ENCODE measurements at places on chromosomes 1 and 21.

DNA sequence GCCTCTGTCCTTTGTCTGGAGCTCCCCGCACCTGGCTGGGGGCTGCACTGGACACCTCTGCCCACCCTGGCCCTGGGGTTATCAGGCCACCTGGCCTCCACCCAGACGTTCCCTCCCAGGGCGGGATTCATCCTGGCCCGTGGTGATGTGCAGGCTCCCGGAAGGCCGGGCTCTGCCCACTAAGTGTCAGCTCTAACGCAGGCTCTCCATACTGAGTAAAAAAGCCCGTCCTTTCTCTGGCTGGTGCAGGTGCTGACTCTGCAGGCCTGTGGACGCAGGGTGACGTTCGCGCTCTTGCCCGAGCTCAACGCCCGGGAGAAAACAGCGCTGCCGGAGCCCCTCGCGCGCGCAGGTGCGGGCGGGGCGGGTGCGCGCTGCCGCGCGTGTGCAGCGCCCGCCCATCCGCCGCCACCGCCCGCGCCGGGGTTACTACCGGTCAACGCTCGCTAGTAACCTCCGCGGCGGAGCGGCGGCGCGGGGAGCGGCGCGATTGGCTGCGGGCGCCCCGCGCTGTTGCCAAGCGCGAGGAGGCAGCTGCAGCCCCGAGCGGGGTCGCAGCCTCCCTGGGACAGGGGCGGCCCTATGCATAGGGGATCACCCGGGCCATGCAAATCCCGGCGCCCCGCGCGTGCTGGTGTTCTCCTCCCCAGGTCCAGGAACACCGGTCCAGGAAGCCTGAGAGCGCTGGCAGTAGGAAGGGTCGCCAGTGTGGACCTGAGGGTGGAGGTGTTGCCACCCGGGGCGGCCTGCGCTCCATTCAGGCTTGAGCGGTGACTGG lies 15.7 kb downstream of the ABCG1 start:
- DNase-seq = no peak

- no peak for DNase-seq
Measured at GRCh38 chr1:182910143-182910542, 42.8 kb downstream of the SHCBP1L start.

DNA sequence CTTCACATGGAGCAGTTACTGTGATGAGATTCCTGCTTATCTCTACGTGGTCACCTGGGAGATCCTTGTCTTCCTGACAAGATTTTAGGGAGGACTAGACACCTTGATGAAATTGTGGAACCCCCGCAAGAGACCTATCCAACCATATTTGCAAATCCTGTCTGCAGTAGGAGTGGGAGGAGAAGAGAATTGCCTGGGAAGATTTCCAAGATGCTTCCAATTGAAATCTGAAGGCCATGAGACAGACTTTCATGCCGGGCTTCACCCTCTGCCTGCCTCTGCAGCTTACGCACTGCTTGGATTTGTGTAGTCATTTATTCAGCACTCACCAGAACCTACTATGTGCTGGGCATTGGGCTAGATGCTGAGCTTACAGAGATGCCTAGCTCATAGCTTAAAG lies 106.6 kb downstream of the OMA1 start:
- DNase-seq = no peak

DNA sequence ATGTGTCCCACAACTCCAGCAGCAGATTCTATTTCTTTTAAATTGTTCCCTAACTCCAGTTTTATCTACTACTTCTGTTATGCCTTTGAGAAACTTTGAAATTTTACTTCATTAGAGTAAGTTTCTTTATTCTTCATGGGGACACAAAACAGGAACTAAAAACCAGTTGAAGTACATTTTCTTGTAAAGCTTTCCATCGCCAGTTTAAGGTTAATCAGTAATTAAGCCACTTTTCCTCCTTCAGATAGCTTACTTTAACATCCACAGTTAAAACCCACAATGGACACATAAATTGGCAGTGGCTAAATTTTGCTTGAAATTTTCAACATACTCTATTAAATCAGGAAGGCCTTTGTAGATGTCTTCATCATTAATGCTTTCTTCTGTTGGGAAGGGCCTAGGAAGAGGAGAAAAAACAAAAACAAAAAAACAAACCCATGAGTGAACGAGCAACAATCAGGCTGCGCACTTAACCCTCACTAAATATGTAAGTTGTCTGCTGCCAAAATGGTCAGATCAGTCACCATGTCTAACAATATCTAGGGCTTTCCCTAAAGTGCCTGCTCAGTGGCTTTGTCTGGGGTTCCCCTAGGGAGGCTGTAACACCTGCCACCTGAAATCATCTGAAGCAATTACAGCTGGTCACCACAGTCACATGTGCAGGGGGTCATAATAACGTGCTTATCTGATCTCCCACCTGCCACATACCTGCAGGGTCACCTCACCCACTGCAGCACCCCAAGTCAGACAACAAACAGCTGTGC lies 187.9 kb downstream of the VAV3 start:
- DNase-seq = no peak

DNA sequence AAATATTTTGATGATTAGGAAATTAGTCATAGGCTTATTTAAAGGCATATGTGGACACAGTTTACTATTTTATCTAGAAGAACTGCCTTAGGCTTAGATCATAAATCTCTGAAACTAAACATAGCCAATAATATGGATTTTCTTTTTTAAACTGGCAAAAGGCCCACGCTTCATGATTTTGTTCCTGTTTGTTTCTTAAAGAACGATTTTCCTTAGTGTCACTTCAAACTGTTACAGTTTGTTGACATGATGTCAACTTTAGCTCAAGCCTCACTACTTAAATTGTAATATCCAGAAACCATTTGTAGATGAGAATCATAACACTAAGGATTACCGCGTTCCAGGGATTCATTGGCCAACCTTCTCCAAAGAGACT lies 322.6 kb downstream of the HHIPL2 start:
- no peak for DNase-seq

DNA sequence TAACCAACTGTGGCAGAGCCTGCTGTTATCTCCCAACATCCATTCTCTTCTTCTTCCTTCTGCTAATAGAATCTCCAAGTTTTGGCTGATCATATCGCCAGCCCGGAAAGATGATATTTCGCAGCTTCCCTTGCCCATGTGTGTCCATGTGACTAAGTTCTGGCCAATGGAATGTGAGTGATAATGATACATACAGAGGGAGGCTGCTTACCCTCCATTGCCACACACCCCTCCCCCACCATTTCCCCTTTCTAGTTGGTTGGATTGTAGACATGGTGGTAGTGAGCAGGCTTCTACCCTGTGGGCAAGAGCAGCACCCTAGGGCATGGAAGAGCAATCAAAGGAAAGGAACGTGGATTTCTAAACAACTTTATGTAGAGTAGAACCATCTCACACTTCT lies 48.8 kb downstream of the SLC9C2 start:
- no peak for DNase-seq

DNA sequence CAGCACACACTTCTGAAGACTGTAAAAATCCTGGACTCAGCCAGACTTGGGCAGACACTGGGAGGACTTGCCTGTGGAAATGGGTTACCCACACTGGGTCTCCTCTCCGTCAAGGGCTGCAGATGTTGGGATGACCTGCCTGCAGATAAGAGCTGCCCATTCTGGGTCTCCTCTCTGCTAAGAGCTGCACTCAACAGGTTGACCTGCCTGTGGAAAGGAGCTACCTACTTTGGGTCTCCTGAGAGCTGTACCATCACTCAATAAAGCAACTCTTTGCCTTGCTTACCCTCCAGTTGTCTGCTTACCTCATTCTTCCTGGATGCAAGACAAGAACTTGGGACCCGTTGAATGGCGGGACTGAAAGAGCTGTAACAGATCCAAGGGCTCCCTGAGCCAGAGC lies 28.2 kb downstream of the ZCCHC17 start:
- no peak for DNase-seq

GRCh38 chr1:13956393-13956792 lies 256.4 kb downstream of the PRDM2 start:
- no peak for DNase-seq

- no peak for DNase-seq
Measured at GRCh38 chr1:25110036-25110435, 122.3 kb downstream of the SYF2 start.

DNA sequence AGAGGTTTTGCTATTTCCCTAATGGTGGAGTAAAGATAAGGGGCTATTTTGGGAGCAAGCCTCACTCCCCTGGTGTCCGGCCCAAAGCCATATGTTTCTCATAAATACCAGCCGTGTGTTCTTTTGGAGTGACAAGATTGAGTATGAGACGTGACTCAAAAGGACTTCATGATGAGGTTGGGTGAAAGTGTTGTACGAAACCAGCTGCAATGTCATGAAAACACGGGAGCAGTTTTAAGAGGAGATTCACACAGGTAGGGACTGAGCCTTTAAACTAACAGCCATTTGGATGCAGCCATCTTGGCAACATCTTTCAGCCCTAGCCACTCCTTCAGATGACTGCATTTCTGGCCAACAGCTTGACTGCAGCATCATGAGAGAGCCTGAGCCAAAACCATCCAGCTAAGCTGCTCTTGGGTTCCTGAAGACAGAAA lies 532.3 kb upstream of the USP24 start:
- DNase-seq = peak; percentile 53

DNA sequence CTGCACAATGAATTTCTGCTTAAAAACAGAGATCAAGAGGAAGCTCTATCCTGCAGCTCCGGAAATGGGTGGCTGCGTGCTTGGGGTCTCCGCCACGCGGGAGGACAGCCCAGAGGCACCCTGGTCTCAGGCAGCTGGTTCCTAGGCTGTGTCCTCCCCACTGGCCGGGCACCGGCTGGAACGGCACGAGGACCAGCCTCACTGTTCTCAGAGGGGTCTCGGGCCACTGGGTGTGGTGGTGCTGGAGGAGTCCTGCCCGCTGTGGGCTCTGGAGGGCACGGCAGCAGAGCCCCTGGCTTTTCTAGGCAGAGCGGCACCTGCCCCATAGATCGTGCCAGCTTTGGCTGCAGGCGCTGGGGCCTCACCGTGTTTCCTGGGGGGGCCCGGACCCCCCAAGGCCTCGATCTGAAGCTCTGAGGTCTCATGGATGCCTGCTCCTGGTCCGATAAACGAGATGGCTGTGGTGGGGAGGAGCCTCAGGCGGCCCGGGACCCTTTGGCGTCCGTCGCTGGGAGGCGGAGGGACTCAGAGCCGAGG lies 8.2 kb upstream of the RNF223 start:
- no peak for DNase-seq

DNA sequence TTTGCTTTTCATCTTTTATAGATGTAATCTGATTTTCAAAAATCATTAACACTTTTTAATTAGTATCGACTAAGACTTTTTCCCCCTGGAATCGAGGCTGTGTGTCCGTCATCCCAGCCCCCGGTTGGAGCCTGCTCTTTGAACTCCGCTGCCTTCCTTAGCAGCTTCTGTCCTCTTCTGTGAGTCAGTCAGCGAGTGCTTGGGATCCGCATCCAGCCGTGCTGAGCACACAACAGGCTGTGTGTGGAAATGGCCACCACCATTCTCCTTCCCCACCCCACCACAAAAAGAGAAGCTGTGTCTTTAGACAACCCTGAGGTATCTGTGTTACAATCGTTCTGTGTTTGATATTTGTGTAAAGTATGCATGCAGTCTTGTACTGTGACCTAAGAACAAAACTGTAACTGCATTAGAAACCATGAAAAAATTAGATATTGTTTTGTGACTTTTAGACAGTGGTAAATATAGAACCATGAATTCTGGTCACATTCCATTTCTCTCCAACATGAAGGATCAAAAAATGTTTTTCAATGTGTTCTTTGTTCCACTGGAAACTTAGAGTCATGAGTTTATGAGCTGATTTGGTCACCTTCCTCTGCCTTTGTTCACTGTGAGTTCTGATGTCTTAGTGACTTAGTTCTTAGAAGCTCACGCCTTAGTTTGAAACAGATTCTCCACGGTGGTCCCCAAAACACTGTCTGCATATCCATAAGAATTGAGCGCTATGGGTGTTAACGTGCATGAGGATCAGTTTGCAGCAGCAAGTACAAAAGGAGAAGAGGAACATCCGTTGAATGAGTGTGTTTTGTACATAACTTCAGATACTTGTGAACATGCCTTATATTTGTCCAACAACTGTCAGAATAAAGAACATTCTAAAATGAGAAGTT lies 64.7 kb downstream of the VPS26C start:
- no peak for DNase-seq

DNA sequence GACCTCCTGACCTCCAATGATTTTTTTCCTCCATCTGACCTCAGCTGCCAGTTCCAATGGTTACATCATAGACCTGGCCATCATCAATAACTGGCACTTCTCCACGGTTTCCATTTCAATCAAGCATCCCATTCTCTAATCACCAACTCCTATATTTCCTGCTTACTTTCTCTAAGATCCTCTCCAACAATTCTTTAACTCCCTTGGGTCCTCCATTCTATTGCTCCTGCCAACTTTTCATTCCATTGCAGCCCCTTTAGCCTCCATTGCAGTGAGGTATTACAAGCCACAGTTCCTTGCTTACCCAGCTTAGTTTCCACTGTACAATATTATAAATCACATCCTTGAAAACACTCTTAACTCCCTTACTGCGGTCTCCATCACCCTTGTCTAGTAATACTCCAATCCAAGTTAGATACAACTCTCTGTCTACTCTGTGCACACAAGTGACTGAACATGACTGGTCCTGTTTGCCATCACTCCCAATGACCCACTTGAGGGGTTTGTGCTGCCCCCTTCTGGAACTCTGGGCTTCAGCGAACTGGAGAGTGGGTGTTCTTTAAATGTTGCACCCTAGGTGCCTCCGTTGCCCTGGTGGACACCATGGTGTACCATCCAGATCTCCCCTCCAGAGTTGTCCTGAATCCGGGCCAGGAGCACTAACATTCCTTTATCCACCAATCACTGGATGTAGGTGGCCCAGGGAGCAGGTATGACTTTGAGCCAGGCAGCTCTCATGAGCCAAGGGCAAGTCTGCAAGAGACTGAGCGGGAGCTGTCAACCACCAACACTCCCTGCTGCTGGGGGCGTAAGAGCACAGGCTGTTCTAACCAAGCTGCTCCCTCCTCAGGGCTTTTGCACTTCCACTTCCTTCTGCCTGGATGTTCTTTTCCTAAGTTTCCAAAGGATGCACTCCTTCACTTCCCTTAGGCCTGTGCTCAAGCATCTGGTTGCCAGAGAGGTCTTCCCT lies 3.7 kb upstream of the FNDC7 start:
- DNase-seq = no peak

GRCh38 chr1:178407655-178408054 lies 89.1 kb downstream of the CLEC20A start:
- DNase-seq = no peak

- no peak for DNase-seq
Measured at GRCh38 chr1:109105881-109106280, 8.0 kb upstream of the ELAPOR1 start.

GRCh38 chr1:64980745-64981600 lies 14.6 kb upstream of the JAK1 start:
- DNase-seq = no peak

- DNase-seq = no peak
Measured at GRCh38 chr1:72227667-72228066, 54.7 kb downstream of the NEGR1 start.

- no peak for DNase-seq
Measured at GRCh38 chr1:34844252-34844634, 15.3 kb downstream of the SMIM12 start.

DNA sequence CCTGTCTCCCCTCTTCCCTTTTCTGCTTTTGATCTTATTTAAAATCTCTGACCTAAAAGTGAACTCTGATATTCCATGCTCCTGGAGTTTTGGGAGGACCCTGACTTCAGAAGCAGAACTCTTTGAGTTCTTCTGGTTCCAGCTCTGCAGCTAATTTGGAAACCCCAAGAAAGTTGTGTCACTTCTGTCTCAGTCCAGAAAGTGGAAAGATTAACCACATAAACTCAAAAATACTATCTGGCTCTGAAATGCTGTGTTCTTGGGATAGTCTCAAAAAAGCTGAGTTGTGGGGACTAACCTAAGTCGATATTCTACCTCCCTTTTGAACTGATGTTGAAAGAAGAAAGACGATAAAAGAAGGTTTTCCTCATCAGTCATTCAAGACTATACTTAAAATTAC lies 59.8 kb downstream of the ITPKB start:
- no peak for DNase-seq
